ENCODE measurements at places on chromosomes 4 and X. TPM values are rescaled to one million over a fixed set of nuclear protein-coding genes. Genes with fewer than 3 reads are reported as not detected.

The MEPE gene
- not detected for polyA plus RNA-seq

The SMPX gene
- not detected for polyA plus RNA-seq

DNA sequence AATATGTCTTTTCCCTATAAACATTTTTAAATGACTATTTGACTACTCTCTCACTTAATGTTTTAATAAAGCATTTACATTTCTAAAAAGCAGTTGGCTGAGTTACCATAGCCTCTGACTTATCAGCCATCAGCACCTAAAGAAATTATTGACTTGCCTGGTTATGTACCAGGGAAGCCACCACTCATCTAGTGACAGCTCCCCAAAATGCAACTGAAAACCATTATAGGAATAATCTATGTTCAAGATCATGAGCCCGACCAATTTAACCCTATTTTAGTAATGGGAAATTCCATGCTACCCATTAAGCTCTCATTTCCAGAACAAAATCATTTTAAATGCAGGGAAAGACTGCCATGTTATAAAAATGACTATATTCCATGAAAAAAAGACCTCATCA lies 34.4 kb downstream of the HDX start:
- no peak for DNase-seq

- peak; percentile 63 for DNase-seq
Observed at GRCh38 chr4:92387459-92388069, 83.8 kb downstream of the GRID2 start.

GRCh38 chr4:123304151-123304964 lies 92.2 kb upstream of the SPRY1 start:
- no peak for DNase-seq

- DNase-seq, result peak; percentile 30
Observed at GRCh38 chrX:133838761-133839676, 146.4 kb downstream of the GPC3 start.
